ENCODE measurements at places on chromosomes 2 and 18.

GRCh38 chr2:109256111-109256510, 127.1 kb downstream of the SH3RF3 start:
- no peak for DNase-seq

- no peak for DNase-seq
These were observed 181.6 kb downstream of the RNF144A start for GRCh38 chr2:7098816-7099215.

DNA sequence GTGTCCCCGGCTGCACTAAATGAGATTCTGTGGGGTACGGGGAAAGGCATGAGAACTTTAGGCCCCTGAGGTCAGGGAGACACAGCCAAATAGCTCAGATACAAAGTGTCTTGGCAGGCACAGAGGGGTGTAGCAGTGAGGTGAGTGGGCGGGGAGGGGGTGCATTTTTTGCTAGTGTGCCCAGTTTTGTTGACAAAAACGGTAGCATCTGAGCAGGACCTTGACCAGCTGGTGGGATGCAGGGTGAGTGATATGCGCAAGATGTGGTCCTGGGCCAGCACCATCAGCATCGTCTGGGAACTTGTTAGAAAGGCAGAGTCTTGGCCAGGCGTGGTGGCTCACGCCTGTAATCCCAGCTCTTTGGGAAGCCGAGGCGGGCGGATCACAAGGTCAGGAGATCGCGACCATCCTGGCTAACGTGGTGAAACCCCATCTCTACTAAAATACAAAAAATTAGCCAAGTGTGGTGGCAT, 127.3 kb upstream of the LGALSL start:
- DNase-seq: no peak

DNA sequence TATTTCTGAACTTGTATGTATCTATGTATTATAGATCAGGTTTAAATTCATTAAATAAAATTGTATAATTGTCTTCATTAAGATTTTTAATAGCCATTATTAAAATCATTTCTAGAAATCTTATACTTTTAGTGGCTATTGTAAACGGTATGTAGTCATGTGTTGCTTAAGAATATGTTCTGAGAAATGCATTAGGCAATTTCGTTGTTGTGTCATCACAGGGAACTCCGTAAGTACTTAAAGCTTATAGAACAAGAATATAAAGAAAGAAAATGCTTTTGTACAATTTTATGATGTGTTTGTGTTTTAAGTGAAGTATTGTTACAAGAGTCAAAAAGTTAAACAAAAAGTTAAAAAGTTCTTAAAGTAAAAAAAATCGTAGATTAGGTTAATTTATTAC, 765.8 kb downstream of the METTL4 start:
- DNase-seq: no peak
